ENCODE measurements at places on chromosomes 4 and X.

DNA sequence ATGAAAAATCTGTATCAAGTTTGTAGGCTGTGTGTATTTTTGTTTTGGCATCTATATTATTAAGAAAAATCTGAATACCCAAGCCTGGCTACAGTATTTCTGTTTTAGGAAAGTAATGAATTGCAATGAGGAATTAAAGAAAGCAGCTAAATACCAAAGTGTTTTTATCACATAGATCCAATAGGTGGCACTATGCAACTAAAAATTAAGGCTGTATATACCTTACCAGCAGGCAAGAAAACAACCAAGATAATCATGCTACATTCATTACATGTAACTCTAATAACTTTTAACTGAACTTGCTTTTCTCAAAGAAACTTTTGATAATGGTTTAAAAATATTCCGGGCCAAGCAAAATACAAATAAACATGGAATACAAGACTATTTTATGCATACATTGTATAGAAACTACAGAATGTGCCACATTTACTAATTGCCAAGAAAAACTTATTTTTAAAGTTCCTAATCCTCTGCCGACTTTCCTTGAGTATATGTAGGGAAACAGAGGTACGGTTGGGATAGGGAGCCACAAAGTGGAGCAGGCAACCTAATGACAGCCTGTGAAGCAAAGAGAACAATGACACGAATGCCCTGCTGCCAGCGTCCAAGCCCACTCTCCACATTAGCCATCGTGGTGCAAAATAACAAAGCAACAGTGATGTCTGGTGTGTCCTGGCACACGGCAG is 63.7 kb downstream of the SEC24D start:
- DNase-seq, result no peak

GRCh38 chrX:21374163-21374993 is at the start of gene CNKSR2:
Gene CNKSR2, plus strand, starts transcription at chrX:21374418. Its CDS starts 480 bp downstream, at chrX:21374898.
- peak; percentile 55 for DNase-seq

DNA sequence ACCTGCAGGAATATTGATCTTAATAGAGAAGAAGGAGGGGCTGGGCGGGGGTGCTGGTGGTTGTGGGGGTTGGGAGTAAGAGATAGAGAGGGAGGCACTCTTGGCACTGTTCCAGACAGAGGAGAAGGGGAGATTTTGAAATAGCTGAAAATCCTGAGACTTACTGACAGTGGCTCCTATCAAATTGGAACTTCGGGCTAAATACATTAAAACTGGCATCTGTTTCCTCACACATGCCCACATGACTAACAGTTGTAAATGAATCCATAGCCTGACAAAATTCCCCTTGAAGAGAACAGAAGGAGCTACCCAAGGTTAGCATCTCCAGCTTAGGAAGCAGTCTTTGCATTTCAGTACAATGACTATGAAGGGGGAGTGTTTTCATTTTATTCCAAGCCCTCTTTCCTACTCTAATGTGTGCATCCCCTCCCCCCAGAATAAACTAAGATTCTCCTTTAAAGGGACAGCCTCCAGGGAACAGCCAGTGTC is 1.4 kb downstream of the DCX start:
- DNase-seq, result no peak

- DNase-seq, result no peak
Measured at GRCh38 chrX:22575161-22575845, 302.6 kb downstream of the CBLL2 start.

GRCh38 chrX:129719268-129719667 is 19.5 kb upstream of the XPNPEP2 start:
- no peak for DNase-seq
